ENCODE measurements at places on chromosomes 2 and 18. TPM values are rescaled to one million over a fixed set of nuclear protein-coding genes. Genes with fewer than 3 reads are reported as not detected.

DNA sequence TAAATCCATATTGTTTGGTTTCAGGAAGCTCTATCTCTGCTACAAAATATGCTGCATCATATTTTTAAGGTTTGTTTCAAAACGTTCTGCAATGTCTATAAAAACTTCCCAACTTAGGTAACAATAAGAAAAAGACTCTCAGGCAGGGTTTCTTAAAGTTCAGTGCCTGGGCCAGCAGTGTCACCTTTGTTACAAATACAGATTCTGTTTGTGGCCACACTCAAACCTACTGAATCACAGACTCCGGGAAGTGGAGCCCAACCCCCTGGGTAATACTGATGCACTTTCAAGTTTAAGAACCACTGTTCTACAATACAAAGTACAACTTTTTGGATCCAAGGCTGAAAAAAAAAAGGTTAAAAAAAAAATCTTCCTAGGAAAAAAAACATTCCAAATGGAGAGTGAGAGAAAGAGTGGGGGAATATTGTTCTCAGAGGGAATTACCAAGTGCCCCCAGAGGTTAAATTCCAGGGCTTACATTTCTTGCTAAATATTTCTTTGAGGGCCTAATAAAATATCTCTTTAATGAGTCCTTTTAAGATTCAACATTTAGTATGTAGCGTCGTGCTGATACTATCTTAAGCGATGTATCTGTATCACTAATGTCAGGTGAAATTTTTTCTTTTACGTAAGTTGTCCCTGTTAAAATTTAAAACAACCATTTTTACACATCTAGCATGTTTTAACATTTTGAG lies 476.7 kb downstream of the TXNL1 start:
- no peak for DNase-seq

DNA sequence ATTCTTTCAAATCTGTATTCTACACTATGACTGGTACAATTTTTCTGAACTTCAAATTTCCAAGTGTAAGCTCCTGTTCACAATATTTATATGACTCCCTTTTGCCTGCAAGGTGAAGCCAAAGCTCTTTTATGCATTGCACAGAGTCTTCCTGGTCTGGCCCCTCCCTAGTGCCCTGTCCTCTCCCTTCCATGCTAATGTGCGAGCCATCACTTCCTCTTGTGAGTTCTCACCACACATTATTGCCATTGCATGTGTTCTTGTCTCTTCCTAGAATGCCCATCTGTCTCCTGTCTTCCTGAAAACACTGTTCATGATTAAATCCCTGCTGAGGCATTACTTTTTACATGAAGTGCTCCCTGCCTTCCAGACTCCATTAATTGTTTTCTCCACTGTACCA lies 169.9 kb downstream of the MC4R start:
- no peak for DNase-seq

GRCh38 chr2:19021100-19021476 lies 337.3 kb downstream of the OSR1 start:
- DNase-seq: no peak

DNA sequence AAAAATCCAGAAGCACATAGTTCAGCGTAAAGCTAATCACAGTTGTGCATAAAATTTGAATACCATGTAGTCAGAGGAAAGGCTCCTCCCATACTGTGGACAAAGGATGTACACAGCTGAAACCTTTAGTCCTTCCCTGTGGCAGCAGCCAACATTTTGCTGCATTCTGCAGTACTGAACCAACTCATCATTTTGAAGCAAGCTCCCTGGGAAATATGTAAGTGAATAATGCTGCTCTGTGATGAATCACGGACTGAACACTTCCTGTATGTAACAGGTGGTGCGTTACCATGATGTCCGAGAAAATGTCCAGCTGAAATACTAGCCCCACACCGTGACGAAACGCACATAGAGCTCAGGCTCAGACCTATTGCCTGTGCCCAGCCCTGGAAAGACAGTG lies 421.1 kb upstream of the RAB12 start:
- DNase-seq: no peak

DNA sequence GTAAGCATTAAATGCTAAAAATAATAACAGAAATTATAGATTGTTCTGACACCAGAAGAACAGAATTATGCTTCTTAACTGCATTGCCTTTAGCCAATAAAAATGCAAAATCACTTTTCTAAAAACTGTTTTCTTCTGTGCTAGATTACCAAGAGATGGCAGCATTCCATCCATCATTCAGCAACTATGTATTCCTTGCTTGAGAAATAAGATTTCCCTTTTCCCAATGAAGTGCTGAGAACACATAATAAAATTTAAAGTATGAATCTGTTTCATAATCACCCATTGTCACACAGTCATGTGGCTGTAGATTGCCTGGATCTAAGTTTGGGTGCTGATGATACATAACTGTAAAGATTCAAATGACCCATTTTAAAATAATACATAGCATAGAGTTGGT lies 504.2 kb downstream of the TDRD15 start:
- no peak for DNase-seq

GRCh38 chr18:73232933-73233332 lies 365.1 kb upstream of the NETO1 start:
- no peak for DNase-seq

GRCh38 chr2:170143045-170143717 lies 34.8 kb upstream of the MYO3B start:
- no peak for DNase-seq

- no peak for DNase-seq
Observed at GRCh38 chr2:73297151-73297559, 3.8 kb upstream of the EGR4 start.

DNA sequence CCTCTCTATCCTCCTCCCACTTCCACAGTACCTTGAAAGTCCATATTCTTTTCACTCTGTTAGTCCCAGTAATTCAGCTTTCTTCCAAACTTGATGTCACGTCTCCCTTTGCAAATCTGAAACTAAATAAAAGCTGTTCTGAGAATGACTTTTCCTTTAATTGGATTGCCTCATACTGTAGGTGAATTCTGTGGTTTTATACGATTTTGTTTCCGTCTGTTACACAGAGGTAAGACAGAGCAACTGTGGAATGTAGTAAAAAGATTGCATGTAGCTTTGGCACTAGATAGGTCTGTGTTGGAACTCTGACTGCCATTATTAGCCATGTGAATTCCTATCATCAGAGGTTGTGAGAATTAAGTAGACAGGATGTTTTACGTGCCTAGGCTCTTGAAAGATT lies 25.9 kb downstream of the MALT1 start:
- no peak for DNase-seq

DNA sequence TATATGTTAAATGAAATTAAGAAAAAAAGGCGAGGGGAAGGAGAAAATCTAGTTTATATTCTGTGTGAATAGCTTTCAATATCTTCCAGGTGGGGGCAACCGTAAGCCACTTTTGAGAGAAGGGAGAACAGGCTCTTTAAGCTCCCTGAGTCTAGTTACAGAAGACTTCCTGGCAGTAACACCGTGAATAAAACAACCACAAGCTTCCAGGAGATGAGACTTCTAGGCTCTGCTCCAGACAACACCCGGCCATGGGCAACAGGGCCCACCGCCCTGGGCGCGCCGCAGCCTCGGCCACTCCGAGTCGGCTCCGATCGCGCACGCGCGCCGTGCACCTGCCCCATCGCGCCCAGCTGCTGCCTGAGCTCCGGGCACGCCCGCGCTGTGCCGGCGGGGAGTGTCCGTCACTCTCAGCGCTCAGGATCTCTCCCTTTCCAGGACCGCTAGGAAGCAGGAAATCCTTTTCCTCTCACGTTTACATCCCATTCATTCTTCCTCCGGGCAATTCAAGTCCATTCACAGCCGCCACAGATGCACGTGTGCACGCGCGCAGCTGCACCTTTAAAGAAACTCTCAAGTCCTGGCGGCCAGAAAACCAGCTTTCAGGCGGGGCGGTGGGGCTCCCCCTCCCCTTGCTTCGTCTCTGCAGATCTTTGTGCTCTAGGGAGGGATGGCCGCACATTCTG lies 19.4 kb upstream of the PAX3 start:
- no peak for DNase-seq

GRCh38 chr2:47052847-47053246 lies 102.3 kb downstream of the STPG4 start:
- DNase-seq: no peak

- no peak for DNase-seq
Observed at GRCh38 chr2:64987001-64987955, 1.9 kb upstream of the SLC1A4 start.

GRCh38 chr2:37583402-37583801 lies 88.0 kb downstream of the CDC42EP3 start:
- DNase-seq: no peak

Gene C2orf66
- not detected for total RNA-seq

Gene NDC80
- 41.6 TPM for total RNA-seq

Gene BOLL
- not detected for total RNA-seq

Gene CETN1
- total RNA-seq: not detected

Gene ST8SIA3
- not detected for total RNA-seq

Gene NBEAL1
- total RNA-seq: 10.1 TPM

Gene FLACC1
- 1.8 TPM for total RNA-seq

Gene RIF1
- 73.1 TPM for total RNA-seq
